ENCODE measurements at places on chromosomes 1 and 21.

DNA sequence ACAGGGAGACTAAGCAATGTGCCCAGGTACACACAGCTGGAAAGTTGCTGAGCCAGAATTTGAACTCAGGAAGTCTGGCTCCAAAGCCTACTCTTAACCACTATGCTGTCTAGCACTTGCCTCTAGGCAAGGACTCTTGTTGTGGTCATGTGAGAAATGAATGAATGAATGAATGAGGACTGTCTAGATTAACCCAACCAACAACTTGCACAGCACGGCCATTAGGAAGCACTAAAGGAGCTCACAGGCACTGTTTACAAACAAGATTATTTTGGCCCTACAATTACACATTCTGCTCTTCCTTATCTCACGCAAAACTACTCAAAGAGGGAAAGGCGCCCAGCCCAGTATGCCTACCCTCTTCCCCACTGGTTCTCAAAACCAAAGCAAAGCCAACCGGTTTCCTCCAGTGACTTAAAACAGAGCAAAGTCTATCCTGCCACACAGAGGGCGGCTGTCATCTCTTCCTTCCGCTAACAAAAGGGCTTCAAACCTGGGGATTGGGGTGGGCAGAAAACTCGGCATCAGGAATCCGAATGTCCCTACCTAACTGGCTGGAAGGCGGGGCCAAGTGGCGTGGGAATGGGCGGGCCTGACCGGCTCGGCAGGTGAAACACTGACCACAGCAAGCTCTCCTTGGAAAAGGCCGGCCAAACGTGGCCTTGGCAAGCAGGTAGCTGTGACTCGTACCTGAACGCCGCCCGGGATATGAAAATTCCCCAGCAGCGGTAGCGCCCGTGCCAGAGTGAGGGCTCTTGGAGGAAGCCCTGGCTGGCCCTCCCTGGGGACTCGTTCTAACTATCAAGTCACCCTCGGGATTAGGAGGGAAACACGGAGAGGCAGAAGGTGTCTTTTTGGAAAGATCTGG is 948 bp downstream of the STK40 start:
- peak; percentile 45 for DNase-seq

- DNase-seq, result no peak
These were observed 24.5 kb downstream of the NEK2 start for GRCh38 chr1:211650904-211651303.

- DNase-seq, result no peak
These were observed 41.4 kb downstream of the DUSP10 start for GRCh38 chr1:221700536-221700935.

DNA sequence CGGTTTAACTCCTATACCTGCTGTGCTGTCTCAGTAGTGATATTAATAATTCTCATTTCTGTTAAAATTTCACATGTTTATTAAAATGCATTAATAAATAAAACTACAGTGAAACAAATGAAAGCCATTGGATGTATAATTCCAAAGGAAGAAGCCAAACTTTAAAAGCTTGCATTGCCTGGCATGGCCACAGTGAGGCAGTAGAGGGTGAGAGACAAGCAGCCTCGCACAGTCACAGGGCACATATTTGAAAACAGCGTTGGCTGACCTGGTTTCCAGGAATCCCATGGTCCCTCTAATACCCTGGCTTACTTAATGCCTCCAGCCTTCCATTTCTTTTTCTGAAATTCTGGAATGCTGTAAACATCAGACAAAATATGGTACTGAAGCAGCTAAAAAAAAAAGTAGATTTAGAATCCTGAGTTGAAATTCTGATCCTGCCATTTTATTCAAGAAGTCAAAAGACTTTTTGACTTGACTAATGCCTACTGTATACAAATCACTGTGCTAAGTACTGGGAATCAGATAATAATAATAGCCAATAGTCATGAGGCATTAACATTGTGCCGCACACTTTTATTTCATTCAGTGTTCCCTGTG is 6.7 kb upstream of the RNASEL start:
- DNase-seq, result peak; percentile 65

DNA sequence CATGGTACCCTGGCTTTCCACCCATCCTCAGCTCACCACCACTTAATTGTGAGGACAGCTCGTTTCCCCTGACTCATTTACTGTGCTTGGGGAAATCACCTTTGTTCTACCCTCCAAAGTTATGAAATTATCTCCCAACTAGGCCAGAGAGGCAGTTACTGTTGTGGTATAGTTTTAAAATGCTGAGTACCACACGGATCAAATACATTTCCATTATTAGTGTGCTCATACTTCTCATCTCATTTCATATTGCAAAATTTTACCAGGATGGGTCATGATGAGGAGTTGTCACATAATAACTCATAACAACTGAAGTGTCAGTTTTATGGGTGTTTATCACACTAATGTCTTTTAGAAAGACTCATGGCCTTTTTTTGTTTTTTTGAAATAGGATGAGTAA is 9.2 kb upstream of the OR2B11 start:
- no peak for DNase-seq

GRCh38 chr21:36806103-36806502 is 107.2 kb downstream of the SIM2 start:
- no peak for DNase-seq

DNA sequence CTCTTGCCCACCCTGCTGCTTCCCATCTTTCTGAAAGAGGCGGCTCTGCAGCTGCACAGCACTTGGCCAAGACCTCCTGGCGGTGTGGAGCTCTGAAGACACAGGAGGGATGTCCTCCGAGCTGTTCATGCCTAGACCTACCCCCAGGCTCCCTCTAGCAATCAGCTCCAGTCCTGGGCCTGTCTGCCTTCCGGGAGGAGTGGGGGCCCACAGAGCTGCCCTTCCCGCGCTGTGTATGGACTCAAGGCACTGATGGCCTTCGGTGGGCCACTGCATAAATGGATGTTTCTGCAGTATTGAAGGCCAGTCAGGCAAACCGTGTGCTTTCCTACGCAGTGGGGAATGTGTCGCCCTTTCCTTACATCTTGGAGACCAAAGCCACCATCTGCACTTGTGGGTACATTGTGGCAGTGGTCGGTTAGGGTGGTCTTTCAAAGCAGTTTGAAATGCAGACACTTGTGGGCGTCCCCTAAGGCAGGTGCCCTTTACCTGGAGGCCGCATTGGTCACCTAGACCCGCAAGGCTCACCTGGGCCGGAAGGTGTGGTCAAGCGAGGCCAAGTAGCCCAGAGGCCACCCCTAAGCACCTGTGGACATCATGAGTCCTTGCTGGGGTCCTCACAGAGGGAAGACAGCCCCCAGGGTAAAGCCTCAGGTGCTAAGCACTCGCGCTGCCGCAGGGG is 912 bp upstream of the PKNOX1 start:
- DNase-seq, result no peak

- no peak for DNase-seq
These were observed 148.4 kb upstream of the MAP1LC3C start for GRCh38 chr1:242147096-242147976.

- no peak for DNase-seq
These were observed 88.3 kb upstream of the SLC44A3 start for GRCh38 chr1:94731891-94732290.

GRCh38 chr1:174998569-174999215 is 1.1 kb upstream of the CACYBP start:
- DNase-seq, result peak; percentile 78

DNA sequence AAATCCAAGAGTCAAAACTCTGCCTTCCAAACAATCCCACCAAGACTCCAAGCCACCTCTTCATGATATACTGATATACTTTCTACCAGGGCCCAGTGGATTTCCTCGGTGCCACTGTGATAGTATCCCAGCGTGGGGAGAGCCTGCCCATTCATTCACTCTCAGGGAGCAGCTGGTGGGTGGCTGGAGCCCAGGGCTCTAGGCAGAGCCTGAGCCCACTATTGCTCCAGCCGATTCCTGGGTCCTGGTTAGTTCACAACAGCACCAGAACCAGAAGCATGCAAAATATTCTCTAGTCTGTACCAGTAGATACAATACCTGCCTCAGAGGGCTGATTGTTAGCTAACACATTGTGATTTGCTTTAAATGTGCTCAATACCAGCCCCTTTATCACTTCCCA is 831 bp downstream of the CSRP1 start:
- no peak for DNase-seq

- DNase-seq, result no peak
These were observed 1.5 kb downstream of the EPRS1 start for GRCh38 chr1:220044678-220045355.

DNA sequence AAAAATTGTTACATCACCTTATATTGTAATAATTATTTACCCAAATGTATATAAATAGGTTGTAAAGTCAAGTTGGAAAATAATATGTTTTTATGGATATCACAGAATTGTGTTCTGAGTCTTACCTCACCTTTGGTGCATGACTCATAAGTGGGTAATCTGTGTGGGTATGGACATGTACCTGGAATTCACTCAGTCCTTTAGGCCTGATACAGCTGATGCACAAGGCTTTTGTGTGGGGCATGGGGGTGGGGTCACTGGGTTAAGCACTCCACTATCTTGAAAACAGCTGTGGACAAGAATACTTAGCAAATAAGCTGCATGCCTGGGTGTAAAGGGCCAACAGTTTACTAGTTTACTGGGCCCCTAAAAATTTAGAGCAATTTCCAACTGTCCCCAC is 34.4 kb downstream of the INKA2 start:
- peak; percentile 31 for DNase-seq

DNA sequence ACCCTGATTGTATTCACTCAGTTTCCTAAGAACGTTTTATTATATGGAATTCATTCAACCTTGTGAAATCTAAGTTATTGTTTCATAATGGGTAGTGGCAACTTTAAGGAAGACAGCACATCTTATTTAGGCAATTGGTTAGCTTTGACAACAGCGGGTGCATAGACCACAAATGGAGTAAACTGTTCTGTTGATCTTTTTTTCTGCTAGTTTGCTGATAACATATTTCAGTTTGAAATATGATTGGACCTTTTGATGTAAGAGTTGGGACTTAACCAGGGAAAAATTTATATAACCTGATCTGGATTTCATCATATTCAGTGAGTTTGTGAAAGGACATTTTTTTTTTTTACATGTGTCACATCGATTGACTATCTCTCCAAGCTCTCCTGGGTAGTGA is 151.7 kb downstream of the HLX start:
- no peak for DNase-seq

DNA sequence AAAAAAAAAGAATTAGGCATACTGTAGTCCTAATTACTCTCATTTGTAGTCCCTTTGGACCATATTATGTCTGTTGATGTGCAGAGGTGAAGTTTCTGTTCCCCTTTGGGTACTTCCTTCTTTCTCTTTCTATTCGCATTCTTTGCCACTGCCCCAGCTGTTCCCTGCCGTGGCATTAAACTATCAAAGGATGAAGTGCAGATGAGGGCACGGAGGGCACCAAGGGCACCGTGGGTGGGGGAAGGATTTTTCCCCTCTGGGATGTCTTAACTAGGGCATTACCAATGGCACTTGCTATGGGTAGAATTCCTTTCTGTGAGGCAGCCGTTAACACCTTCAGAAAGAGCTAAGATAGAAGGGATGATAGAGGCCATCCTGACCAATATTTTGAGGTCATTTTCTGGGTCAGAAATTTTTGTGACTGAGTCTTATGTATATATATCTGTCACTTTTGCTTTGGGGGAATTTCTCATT is 4.9 kb upstream of the MAPKAPK2 start:
- DNase-seq, result no peak

- DNase-seq, result no peak
These were observed 13.2 kb upstream of the SLC45A3 start for GRCh38 chr1:205693421-205693991.

- DNase-seq, result no peak
These were observed 37.9 kb downstream of the KRTAP20-3 start for GRCh38 chr21:30680586-30680985.

- no peak for DNase-seq
These were observed 999 bp downstream of the THAP3 start for GRCh38 chr1:6625584-6626149.

GRCh38 chr1:205918955-205919746 is 24.1 kb downstream of the SLC26A9 start:
- DNase-seq, result peak; percentile 63

GRCh38 chr1:179794669-179795068 is 51.6 kb downstream of the FAM163A start:
- DNase-seq, result no peak
